ENCODE measurements at places on chromosomes 16 and 17.

DNA sequence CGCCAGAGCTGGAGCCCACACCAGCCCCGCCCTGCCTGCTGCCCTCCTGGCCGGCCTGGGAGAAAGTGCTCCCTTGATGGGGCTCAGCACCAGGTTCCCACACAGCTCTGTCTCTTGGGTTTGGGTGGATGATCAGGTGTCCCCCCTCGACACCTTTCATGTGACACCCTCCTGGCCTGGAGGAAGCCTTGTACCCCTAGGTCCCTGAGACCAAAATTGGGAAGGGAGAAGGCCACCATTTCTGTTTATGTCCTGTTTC, 19.4 kb upstream of the PLLP start:
- peak; percentile 10 for DNase-seq

DNA sequence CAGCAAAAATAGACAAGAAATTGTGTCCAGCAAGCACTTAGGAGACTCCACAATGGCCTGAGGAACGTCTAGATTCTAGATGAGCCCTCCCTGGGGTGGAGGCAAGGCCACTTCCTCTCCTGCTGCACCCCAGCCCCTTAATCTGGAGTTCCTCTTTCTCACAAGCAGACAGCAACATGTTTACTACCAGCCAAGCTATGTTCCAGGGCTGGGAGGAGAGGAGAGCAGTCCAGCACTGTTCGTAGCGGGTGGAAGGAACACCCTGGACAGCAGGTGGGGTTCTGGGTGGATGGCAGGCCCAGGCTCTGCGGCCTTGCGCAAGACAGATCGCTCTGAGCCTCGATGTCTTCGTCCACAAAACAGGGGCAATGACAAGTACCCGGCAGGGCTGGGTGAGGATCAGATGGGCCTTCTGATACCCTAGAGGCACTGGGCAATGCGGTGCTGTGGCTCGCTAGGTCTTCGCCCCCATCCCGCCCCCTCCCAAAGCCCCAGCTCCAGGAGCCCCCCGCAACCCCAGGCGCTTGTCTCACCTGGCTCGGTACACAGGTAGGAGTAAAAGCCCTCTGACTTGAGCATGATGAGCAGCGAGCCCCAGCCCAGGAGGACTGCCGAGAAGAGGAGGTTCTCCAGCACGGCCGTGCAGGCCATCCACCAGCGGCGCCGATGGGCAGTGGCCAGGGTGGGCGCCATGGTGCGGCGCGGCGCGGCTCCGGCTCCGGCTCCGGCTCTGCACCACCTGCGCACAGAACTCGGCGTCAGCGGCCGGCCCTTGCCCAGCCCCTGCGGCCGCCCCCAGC, 1.3 kb downstream of the SLC43A2 start:
- no peak for DNase-seq

DNA sequence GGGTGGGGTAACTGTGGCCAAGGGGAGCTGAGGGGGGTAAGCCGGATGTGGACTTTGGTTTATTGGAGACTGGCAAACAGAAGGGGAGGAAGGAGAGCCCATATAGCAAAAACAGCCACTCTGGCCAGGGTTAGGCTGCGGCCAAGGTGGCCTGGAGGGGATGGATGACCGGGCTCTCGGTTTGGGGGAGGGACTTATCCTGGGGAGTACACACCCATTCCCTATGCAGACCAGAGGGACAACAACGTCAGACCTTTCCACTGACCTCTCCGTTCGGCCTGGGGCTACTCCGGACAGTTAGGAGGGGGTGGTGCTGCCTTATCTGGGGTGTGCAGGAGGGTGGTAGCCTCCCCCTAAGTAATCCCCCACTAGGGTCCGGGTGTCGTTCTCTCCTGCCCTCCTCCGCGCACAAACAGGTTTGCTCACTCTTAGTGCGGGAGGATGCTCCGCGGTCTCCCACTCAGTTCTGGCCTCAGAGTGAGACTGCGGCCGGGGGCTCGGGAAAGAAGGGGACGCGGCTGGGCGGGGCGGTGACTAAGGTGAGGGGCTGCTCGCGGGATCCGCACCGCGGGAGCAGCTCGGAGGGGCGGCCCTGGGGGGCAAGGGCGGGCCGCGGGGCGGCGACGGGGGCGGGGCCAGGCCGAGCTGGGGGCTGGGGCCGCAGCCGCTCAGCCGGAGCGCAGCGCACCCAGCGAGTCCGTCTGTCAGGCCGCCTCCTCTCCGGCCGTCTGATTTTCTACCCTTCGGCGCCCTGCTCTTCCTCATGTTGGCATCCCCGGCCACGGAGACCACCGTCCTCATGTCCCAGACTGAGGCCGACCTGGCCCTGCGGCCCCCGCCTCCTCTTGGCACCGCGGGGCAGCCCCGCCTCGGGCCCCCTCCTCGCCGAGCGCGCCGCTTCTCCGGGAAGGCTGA, at the start of gene WNK4:
WNK4 (plus strand) TSS at position 675 of the 915 bp plus-strand sequence; CDS start at position 764, 89 bp downstream.
- DNase-seq: no peak

- DNase-seq: no peak
Measured at GRCh38 chr16:73046849-73047214, 1.1 kb downstream of the ZFHX3 start.

GRCh38 chr16:22843856-22844255, 29.9 kb downstream of the HS3ST2 start:
- DNase-seq: no peak

DNA sequence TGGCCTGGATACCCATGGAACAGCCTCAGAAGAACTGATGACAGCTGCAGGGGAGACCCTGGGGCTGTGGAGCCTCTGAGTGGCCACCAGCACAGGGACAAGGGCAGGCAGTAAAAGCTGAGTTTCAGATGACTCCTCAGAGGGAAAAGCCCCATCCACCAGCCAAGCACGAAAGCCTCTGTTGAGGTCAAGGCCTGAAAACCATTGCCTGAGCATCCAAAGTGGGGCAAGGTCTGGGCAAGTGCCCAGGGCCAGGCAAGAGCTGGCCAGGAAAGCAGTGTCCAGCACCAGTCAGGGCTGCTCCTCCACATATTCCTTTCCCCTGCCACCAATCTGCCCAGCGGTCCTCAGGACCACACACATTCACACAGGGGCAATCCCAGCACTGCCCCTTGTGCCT, 16.4 kb downstream of the ATP6V0D1 start:
- no peak for DNase-seq
